AG04449 (cell line): ENCODE measurements at places on chromosomes 4 and X.

DNA sequence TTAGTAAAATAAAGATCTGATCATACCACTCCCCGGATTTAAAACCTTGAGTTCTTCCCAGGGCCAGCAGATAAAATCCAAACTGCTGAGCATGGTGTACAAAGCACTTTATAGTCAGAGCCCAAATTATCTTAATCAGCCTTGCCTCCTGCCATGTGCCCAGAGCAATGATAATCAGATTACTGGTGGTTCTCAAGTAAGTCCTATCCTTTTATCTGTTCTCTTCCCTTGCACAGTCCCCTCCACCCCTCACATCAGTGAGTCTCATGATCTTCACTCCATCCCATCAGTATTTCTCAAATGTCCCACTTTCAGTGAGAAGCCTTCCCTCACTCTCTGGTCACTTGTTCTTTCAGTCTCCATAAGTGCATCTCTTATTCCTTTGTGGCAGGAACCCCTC is 22.7 kb downstream of the INTS6L start:
- DNase-seq, result no peak

- DNase-seq, result no peak
Observed at GRCh38 chr4:78880874-78881492, 58.3 kb downstream of the PAQR3 start.

- no peak for DNase-seq
Observed at GRCh38 chr4:3807822-3808496, 41.8 kb downstream of the ADRA2C start.

- no peak for DNase-seq
Observed at GRCh38 chrX:38578167-38578566, 16.8 kb downstream of the TSPAN7 start.

DNA sequence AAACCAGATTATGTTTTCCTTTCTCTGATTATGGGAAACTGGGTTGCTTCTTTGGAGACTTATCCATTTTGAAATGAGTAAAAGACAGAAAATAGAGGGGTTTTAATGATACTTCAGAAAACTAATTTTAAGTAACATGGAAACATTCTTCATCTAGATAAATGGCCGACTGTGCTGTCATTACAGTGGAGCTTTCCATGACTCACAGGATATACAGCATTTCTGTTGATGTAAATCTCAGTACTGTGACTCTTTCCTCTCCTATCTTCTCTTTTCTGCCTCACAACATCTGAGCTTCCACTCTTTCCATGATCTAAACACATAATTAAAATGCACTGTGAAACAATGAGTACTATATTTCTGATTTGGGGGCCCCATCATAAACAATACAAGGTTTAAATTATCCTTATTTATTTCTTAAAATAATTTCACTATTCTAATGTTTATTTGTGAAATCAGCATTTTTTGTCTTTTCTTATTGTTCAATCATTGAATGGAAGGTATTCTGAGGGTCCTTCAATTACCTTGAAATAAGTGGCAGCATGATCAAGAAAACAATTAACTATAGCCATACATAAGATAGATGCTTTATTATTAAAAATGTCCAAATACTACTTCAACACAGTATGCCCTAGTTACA is 19.3 kb downstream of the SEC24D start:
- DNase-seq, result no peak

GRCh38 chr4:39609454-39609931 is 29.2 kb downstream of the SMIM14 start:
- no peak for DNase-seq

DNA sequence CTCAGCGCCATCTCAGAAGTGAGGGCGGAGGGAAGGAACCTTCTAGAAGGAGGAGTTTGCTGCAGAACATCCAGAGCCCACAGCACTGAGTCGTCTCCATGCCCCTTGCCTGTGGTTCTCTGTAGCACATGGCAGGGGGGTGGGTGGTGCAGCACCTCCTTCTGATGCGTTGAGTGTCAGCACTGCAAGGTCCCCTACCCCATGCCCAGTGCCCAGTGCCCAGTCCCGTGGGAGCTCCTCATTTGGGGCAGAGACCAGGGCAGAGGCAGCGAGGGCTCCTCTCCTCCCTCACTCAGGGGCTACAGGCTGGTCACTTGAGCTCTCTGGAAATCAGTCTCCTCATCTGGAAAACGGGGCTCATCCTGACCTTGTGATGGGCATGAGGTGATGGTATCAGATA is 78.1 kb downstream of the HTRA3 start:
- no peak for DNase-seq

GRCh38 chr4:176226736-176227135 is 31.4 kb upstream of the SPATA4 start:
- DNase-seq, result no peak

- DNase-seq, result no peak
Observed at GRCh38 chr4:73725510-73725909, 14.9 kb upstream of the CXCL8 start.

- no peak for DNase-seq
Observed at GRCh38 chrX:150449313-150449712, 86.2 kb downstream of the MAMLD1 start.

- DNase-seq, result no peak
Observed at GRCh38 chrX:17242470-17242869, 132.5 kb upstream of the NHS start.

DNA sequence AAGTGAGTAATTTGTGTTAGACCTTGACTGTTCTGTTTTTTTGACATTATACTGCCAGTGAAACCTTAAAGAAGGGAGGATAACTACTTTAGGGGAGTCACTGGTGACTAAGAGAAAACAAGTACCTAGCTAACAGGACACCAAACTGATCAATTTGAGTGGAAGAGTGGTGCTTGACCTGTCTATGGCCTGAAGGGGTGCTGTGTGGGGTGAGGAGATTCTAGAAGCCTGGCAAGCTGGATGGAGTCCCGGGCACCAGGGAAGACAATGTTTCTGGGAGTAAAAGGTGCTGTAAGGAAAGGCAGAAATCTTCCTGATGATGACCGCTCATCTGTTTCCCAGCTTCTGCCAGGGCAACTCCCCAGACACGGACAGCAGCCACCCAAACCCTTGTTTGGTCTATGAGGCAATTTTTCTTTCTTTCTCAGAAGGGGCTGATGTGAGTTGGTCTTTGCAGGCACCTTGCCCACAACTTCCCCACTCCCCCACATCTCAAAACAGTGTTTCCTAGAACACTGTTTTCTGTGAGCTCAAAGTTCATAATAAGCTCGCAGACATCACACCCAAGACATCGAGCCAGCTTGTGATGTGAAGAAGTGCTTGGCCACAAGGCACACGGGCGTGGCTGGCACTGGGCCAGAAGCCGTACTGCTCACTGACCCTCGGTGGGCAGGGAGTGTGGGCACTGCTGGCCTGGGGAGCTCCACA is 4.6 kb downstream of the TXK start:
- no peak for DNase-seq

- no peak for DNase-seq
Observed at GRCh38 chrX:1231850-1232465, 19.5 kb upstream of the CRLF2 start.

DNA sequence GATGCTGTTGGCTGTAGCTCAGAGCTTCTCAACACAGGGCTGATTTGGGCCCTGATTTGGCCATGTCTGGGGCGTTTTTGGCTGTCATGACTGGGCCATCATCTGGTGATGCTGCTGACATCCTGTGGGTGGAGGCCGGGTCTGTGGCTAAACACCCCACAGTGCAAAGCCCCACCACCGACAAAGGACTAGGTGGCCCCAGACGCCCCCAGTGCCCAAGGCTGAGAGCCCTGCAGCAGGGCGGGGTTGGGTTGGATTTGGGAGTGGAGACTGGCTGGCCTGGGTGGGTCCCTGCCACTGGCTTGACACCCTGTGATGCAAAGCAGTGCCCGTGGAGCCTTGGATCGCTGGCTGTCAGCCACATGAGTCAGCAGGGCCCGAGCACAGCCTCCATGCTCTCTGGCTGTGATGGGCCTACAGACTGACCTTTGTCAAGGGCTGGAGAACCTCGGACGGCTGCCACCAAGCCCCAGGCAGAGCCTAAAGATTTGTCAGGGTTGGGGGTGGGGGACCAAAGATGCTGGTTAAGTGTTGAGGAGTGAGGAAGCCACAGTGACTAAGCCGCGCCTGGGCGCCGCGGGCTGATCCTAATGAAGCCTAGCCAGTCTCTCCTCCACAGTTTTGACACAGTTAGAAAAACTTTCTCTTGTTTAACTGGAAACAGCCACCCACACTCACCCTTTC is 28.3 kb downstream of the CYTL1 start:
- peak; percentile 12 for DNase-seq

DNA sequence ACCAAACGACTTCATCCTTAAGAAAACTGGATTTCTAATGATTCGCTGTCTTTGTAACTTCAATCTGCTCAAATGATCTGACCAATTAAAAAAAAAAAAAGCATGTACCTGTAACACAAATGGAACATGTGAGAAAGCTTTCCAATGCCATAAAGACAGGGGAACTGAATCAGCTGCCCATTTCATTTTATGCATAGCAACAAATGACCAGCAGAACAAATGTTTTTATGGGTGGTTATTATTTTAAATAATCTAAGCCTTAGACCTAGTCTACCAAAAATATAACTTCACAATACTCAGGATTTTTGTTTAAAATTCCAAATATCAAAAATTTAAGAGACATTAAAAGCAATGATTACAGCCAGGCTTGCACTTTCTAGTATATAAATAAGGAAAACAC is 145.7 kb downstream of the NR3C2 start:
- no peak for DNase-seq

DNA sequence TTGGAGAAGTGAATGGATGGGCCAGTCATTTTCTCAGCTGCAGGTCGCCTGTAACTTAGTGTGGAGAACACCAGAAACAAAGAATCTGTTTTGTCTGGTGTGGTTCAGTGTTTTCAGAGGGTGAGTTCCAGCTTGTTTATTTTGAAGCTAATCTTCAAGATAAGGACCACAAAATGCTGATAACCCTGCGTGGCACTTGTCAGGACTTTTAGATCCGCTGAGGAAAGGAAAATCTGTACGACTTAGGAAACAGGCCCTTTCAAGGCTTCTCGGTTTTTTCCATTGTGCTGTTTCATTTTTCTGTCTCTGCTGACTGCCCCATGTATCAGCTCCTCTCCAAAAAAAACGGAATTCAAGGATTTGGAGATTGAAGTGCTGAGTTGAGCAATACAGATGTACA is 8.7 kb upstream of the ANAPC4 start:
- DNase-seq, result no peak

GRCh38 chrX:136159611-136160025 is 12.3 kb downstream of the FHL1 start:
- no peak for DNase-seq

DNA sequence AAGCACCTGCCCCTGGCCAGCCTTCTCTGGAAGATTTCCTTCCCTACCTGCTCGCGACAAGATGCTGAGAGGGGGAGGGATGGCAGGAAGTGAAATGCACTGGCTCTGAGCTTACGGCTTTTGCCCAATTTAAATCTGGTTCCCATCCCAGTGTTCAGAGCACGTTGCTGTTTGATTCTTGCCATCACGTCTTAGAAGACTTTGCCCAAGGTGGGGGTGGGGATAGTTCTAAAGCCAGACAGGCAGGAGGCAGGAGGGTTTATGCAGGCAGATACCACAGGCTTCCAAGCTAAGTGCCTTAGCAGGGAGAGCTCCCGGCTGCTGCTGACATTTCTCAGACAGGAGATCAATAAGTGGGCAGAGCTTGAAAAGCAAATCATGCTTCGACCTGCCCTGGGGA is 393.9 kb downstream of the MID1IP1 start:
- no peak for DNase-seq

GRCh38 chr4:1291091-1291490 is 1.4 kb downstream of the MAEA start:
- no peak for DNase-seq

DNA sequence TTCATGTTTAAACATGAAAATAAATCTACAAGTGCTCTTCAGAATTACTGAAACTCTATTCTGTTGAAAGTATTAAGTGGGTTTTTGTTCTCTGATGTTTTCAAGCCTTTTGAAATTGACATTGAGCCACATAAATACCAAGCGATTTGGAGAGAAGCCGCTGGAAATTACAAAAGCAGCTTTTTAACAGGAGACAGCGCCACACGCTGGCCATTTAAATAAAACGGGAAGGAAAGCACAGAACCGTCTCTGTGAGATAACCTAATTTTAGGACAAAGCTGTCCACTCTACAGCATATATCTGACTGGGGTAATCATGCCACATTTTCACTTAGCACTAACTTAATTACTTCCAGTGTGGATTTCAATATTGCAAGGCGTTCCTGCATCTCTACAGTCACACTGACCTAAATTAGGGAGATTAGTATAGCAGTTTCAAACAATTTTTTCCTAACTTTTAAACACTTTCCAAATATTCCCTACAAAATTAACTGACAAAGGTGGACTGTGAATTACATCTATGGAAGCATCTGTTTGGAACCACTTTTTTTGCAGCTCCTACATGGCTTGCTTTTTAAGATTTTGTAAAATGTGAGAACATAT is 6.8 kb upstream of the ANOS1 start:
- no peak for DNase-seq

GRCh38 chr4:120316416-120316815 is 249.8 kb upstream of the MAD2L1 start:
- no peak for DNase-seq

- DNase-seq, result no peak
Observed at GRCh38 chr4:134747108-134747805, 545.7 kb upstream of the PABPC4L start.

DNA sequence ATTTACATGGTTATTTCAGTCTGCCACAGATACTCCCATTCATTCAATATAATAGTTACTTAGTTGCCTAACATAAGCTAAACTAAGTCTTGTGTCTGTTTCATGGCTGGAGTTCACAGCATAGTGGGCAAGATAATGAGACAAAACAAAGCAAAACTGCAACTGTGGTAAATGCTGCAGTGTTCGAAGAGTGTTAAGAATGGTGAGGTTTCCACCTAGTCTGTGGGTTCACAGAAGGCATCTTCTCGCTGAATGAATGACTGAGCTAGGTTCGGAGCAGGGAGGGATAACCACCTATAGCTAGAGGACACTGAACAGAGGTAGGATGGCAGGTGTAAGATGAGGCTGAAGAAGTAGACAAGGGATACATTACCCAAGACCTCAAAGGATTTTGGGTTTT is 171.0 kb downstream of the FBXW7 start:
- no peak for DNase-seq

GRCh38 chr4:188767496-188767895 is 628.3 kb downstream of the TRIML1 start:
- DNase-seq, result no peak

GRCh38 chr4:120209706-120210105 is 143.1 kb upstream of the MAD2L1 start:
- DNase-seq, result no peak

GRCh38 chr4:132646186-132646585 is 502.9 kb upstream of the PCDH10 start:
- no peak for DNase-seq
